ENCODE measurements at places on chromosomes 5 and 9.

DNA sequence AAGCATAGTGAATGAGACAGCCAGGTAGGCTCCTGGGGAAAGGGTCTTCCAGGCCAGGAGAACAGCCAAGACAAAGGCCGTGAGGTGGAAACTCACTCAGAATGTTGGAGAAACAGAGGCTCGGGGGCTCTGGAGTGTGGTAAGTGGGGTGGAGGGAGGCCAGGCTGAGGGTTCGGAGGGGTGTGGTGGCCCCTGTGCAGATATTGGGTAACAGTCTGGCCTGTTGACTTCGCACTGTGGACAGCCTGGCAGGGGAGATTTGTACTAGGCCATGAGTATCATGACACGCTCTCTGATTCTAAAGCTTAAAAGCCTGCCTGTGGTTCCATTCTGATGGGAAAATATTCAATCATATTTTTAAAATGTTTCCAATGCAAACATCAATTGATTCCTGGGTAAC, 239.3 kb downstream of the GADD45G start:
- DNase-seq = no peak

DNA sequence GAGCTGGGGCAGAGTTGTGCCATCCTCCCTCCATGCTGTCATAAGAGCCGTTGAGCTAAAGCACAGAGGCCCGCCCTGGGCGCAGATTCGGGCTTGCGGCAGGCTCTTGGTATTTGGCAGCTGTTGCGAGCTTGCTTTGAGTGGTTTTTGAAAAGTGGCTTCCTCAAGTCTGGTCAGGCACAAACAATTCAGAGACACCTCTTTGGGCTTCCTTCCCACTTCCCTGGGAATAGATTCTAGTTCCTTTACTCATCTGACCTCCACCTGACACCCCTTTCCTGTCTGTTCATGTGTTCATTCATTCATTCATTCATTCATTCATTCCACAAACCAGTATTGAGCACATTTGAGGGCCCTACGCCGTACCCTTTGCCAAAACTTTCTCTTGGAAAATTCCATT, 27.4 kb downstream of the NCS1 start:
- no peak for DNase-seq

- no peak for DNase-seq
Observed at GRCh38 chr9:4566806-4567205, 76.5 kb downstream of the SLC1A1 start.

GRCh38 chr5:142572006-142572405, 113.9 kb downstream of the FGF1 start:
- DNase-seq = no peak

- no peak for DNase-seq
Observed at GRCh38 chr5:53779541-53779981, 219.1 kb downstream of the NDUFS4 start.

DNA sequence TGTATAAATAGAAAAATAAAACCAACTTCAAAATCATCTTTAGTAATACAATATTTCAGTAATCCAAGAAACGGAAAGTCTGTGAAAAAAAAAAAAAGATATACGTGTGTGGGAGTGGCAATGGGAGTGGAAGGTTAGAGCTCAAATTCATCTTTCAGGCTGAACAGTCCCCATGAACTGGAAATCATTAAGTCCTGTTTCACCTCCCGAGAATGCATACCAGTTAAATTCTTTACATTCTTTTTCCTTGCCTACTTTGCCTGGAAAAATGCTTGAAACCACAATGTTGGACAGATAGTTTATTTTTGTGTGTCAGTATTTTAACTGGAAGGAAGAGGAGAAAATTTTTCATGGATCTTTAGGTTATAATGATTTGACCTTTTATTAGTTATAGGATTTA, 166.8 kb downstream of the MUSK start:
- DNase-seq = no peak

GRCh38 chr5:168086746-168087145, 204.7 kb upstream of the WWC1 start:
- no peak for DNase-seq

DNA sequence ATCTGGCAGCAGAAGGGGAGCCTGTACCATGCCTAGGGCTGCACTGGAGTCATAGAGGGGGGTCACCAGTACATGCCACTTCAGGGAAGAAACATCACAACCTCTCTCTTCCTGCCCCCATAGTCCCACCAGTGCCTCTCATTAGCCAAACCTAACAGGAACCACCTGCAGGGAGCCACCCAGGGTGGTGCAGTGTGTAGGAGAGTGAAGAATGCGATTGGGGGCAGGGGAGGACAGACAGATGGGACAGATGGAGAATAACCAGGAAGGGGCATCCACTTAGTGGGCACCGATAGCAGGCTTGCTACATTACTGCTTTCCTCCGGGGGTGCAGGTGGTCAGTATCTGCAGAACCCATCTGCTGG, 19.2 kb downstream of the DAPK1 start:
- DNase-seq = no peak

GRCh38 chr5:107223066-107223465, 447.7 kb downstream of the EFNA5 start:
- DNase-seq = no peak

- no peak for DNase-seq
Observed at GRCh38 chr9:124790801-124791505, 14.0 kb downstream of the OLFML2A start.

GRCh38 chr9:76049341-76049740, 158.9 kb downstream of the PCSK5 start:
- no peak for DNase-seq

- DNase-seq = no peak
Observed at GRCh38 chr5:760363-761058, 24.0 kb downstream of the ZDHHC11B start.
